ENCODE measurements at places on chromosomes 3 and 15. TPM values are rescaled to one million over a fixed set of nuclear protein-coding genes. Genes with fewer than 3 reads are reported as not detected.

NSUN3 gene
- polyA plus RNA-seq: 3.6 TPM

IL16 gene
- polyA plus RNA-seq: 0.03 TPM

CFAP161 gene
- not detected for polyA plus RNA-seq

SUSD5 gene
- polyA plus RNA-seq: not detected

VGLL3 gene
- polyA plus RNA-seq: 0.03 TPM

ATP2B2 gene
- 4.0 TPM for polyA plus RNA-seq

LRRN1 gene
- 0.01 TPM for polyA plus RNA-seq

CDHR4 gene
- polyA plus RNA-seq: 0.26 TPM

IQCH gene
- 0.16 TPM for polyA plus RNA-seq

HESX1 gene
- polyA plus RNA-seq: 0.94 TPM

FSD2 gene
- not detected for polyA plus RNA-seq

FBXL22 gene
- 0.09 TPM for polyA plus RNA-seq

XCR1 gene
- not detected for polyA plus RNA-seq

LPP gene
- polyA plus RNA-seq: 19.2 TPM

CEP70 gene
- polyA plus RNA-seq: 4.0 TPM

RAMAC gene
- 20.3 TPM for polyA plus RNA-seq

ERICH6 gene
- not detected for polyA plus RNA-seq

MAP1A gene
- 0.01 TPM for polyA plus RNA-seq

TMCO5A gene
- polyA plus RNA-seq: not detected

SPINT1 gene
- polyA plus RNA-seq: 2.5 TPM

OR5AC2 gene
- not detected for polyA plus RNA-seq

LXN gene
- polyA plus RNA-seq: not detected

CYP8B1 gene
- 2.8 TPM for polyA plus RNA-seq

C3orf85 gene
- polyA plus RNA-seq: not detected

ALDH1A3 gene
- polyA plus RNA-seq: 0.03 TPM

FEZF2 gene
- polyA plus RNA-seq: not detected

RBP2 gene
- 0.17 TPM for polyA plus RNA-seq

GOLGA8K gene
- 0.12 TPM for polyA plus RNA-seq

PLOD2 gene
- polyA plus RNA-seq: 161 TPM

SELENOS gene
- polyA plus RNA-seq: 56.6 TPM

CTXN2 gene
- 0.03 TPM for polyA plus RNA-seq

C3orf20 gene
- 0.03 TPM for polyA plus RNA-seq

DZIP1L gene
- polyA plus RNA-seq: 0.39 TPM

ALDH1A2 gene
- 0.90 TPM for polyA plus RNA-seq

ALPK3 gene
- polyA plus RNA-seq: 0.42 TPM

CD200 gene
- polyA plus RNA-seq: not detected

SERPINI2 gene
- not detected for polyA plus RNA-seq

CPNE9 gene
- polyA plus RNA-seq: 0.14 TPM

FMN1 gene
- polyA plus RNA-seq: 0.20 TPM

PLSCR2 gene
- polyA plus RNA-seq: not detected

TMEM266 gene
- polyA plus RNA-seq: 0.03 TPM

HYAL1 gene
- polyA plus RNA-seq: 193 TPM

TM4SF1 gene
- 1,359 TPM for polyA plus RNA-seq

SLC22A14 gene
- polyA plus RNA-seq: not detected

GADL1 gene
- polyA plus RNA-seq: not detected

OCA2 gene
- 0.13 TPM for polyA plus RNA-seq

CASR gene
- not detected for polyA plus RNA-seq

NR1I2 gene
- polyA plus RNA-seq: 8.8 TPM

SPTSSB gene
- polyA plus RNA-seq: 2.4 TPM

GALNT15 gene
- polyA plus RNA-seq: 0.05 TPM

DNASE1L3 gene
- polyA plus RNA-seq: 1.7 TPM

UQCC5 gene
- 15.7 TPM for polyA plus RNA-seq

RAB6B gene
- 0.16 TPM for polyA plus RNA-seq

ASB14 gene
- polyA plus RNA-seq: not detected

LRRC2 gene
- polyA plus RNA-seq: 0.51 TPM

COL6A6 gene
- not detected for polyA plus RNA-seq

GOLGA8M gene
- 0.05 TPM for polyA plus RNA-seq

GHSR gene
- not detected for polyA plus RNA-seq

IL20RB gene
- 0.32 TPM for polyA plus RNA-seq

STRC gene
- 0.29 TPM for polyA plus RNA-seq
